ENCODE measurements at places on chromosomes 1 and 21.

DNA sequence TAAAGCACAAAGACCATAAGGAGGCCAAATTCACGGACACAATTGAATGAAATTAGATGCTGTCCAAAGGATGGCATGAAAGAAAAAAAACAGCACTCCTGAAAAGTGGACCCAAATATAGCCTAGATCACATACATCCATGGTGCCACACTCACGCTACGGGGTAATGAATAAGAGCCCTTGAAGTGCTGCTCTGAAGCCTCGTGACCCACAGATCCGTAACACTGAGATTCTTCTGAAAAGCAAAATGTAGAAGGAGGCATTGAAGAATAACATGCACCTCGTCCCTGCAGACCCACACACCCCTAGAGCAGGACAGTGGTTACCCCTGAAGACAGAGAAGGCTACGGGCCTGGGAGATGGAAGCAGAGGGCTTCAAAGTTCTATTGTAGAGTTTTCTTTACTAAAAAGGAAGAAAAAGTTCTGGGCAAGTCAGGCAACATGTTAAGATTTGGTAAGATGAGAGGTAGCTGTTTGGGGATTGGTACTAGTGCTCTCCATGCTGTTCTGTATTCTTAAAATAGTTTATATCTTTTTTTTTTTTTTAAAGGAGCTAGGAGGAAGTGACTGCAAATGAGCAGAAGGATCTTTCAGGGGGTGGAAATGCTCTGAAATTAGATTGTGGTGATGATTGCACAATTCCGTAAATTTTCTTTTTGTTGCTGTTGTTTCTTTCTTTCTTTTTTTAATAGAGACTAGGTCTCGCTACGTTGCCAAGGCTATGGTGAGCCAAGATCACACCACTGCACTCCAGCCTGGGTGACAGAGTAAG is 4.1 kb upstream of the ITGB2 start:
- DNase-seq: no peak

GRCh38 chr1:25137106-25137505 is 95.2 kb downstream of the SYF2 start:
- DNase-seq: no peak

- no peak for DNase-seq
These were observed 486 bp downstream of the HSPA13 start for GRCh38 chr21:14382486-14382834.

GRCh38 chr1:92728697-92729096 is 56.2 kb downstream of the EVI5 start:
- no peak for DNase-seq

DNA sequence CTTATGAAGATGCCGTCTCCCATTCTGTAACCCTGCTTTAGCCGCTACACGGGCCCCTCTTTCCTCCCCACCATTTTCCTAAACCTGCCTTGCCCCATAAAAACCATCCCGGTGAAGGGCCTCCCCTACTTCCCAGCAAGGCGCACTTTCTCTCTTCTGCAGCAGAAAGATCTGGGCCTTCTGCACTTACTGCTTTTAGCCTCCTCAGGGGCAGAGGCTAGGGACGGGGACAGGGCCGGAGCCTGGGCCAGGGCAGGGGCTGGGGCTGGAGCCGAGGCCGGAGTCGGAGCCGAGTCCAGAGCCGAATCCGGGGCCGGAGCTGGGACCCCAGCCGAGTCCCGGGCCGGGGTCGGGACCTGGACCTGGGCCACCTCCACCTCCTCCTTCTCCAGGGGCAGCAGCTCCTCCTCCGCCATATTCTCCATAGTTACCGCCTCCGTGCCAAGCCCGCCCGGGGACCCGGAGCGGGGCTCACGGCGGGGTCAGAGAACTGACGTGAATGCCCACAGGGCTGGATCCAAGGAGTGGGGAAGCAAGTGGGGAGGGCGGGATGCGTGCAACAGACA is 382 bp downstream of the TRMT1L start:
- no peak for DNase-seq

DNA sequence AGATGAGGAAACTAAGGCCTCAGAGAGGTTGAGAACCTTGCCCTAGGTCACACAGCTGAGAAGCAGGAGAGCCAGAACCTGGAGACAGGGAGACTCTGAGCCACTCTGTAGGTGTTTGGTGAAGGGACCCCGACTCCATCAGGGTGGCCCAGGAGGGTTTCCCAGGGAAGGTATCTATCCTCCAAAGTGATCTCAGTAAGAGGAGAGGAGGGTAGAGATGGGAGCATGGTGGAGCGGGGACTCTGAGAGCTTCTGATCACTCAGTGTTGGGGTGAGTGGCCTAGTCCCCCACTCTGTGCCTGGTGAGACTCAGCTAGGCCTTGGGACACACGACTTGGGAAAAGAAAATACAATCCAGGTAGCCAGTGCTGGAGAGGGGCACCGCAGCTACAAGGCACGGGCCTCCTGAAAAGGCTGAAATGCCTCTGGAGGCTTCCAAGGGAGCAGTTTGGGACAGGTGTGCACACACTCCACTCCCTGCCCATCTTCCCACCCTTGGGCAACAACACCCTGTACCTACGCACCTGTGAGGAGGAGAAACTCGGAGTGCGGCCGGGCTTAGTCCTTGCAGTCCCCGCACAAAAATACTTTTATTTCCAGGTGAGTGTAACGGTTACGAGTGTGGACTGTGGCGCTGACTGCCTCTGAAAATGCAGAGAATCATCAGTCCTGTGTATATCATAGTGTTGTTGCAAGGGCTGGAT is 80.8 kb downstream of the CAMK2N1 start:
- DNase-seq: no peak

- DNase-seq: no peak
These were observed 43.8 kb downstream of the RUNX3 start for GRCh38 chr1:24886241-24886640.

GRCh38 chr1:224696021-224696420 is 79.9 kb downstream of the CNIH3 start:
- no peak for DNase-seq

GRCh38 chr1:67126111-67126746 is 8.5 kb downstream of the C1orf141 start:
- no peak for DNase-seq

DNA sequence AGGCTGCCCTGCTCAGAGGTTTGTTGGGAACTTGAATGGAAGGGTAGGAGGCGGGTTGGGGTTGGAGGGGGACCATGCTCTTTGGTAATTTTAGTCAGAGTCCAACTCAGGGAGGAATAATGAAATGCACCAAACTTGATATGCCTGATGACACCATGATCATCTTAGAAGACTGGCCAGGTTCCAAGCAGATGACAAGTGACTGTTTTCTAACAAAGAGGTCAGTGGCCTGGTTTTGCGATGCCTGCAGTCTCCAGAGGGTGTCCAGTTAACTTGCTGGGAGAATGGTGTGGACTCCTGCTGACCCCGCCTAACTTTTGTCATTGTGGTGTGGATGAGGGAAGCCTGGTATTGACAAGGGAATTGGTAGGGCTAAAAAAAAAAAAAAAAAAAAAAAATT is 12.4 kb downstream of the VANGL1 start:
- DNase-seq: no peak

- DNase-seq: no peak
These were observed 298.4 kb downstream of the ADGRL2 start for GRCh38 chr1:82099170-82099569.

DNA sequence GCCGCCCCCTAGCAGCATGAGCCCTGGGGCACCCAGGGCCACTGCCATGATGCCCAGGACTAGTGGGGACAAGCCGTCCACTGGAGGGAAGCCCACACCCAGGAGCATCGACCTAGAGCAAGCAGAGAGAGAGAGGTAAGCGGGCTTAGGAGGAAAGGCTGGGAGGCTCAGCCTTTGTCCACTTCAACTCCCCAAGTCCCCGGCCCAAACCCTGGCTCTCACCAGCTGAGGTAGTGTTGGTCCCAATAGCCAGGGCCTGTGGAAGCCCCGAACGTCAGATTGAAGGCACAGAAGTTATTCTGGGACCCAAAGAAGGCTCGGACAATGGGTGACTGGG is 2.4 kb downstream of the GLMP start:
- DNase-seq: no peak

GRCh38 chr1:103106426-103107341 is 1.6 kb downstream of the COL11A1 start:
- no peak for DNase-seq

DNA sequence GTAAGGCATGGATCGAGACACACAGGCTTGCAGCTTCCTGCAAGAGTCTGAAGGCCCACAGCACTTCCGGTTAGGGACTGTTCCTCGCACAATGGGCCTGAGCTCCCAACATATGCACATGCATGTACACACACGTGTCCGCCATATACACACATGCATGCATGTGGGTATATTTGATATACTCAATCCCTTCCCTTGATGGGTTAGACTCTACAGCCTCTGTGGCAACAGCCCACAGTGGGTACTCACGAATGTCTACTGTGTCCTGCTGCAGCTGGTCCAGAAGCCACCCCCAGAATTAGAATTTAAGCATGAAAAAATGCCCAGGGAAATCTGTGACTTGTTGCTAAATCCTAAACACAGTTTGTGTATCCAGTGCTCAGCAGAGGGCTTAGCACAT is 9.9 kb downstream of the F3 start:
- no peak for DNase-seq

DNA sequence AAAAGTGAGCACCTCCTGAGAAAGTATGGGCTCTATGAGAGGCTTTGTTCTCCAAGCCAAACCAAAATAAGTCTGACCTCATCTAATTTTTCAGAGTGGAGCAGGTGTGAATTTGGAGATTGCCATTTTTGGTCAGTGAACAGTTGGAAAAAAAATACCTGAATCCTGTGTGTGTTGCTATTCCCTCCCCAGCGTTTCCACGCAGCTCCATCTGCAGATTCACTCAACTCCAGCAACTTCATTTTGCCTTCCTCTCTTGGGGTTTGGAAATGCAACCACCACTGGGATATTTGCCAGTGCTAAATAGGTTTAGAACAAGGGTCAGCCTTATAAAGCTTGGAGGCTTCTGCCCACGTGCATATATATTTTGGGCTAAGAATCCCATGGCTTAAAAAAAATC is 11.2 kb downstream of the CASQ2 start:
- no peak for DNase-seq

DNA sequence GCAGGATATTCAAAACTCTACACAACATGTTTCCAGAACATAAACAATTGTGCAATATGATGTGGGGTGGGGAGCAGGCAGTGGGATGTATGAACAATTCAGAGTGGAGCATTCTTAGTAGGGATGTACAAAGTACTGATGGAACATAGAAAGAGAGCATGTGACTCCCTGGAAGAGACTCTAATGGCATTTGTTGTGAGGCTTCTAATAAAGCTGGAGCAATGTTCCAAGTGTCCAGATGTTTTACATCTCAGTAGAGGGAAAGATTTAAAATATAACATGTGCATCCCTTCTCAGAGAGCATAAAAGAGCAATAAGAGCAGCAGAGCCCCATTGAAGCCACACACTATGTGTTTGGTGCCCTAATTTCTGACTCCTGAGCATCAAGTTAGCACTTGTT is 116.5 kb downstream of the BRINP2 start:
- DNase-seq: no peak

GRCh38 chr1:151986501-151987190 is 7.0 kb downstream of the S100A10 start:
- DNase-seq: no peak

GRCh38 chr1:54671985-54672608 is 30.5 kb downstream of the MROH7 start:
- peak; percentile 4 for DNase-seq

- no peak for DNase-seq
These were observed 2.1 kb upstream of the IPO9 start for GRCh38 chr1:201826830-201827229.

GRCh38 chr1:154712166-154712810 is 104.3 kb upstream of the ADAR start:
- DNase-seq: no peak

DNA sequence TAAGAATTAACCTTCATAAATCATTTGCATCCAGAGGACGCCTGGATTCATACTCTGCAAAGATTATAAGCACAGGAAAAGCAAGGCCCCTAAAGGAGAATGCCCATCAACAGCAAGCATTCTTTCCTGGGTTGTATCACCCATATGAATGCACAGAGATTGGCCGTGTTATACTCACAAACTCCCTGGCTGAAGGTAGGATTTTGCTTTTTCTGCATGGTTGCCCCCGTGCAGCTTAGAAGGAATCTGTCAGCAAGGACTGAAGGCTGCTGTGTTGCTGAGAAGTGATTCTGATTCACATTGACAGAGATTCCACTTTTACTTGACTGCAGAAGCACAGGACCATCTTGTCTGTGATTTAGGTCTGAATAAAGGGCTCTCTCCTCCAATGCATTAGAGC is 283.0 kb downstream of the LRRIQ3 start:
- DNase-seq: no peak

DNA sequence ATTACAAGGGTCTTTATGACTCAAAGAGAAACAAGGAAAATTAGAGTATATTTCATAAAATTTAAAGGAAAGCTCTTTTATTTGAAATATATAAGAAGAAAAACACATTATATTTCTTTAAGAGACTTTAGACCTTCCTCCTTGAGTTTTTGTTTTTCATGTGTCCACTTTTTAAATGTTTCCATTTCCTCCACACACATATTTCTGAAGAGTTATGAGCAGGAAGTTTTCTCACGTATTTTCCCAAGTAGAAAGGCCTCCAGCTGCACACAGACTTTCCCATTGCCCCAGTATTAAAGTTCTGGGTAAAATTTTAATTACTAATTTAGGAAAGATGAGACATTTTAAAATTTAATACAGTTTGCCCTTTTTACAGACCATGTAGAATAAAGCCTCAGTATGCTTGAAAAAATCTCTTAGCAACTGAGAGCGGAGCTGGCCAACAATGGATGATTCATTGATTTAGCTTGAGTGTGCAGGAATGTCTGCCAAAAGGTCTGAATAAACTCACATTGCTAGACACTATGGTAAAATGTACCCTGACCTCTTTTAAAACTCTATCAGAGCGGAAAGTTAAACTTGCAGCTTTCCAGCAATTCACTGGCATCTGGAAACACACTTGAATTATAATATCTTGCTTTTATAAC is 57.9 kb downstream of the DDAH1 start:
- no peak for DNase-seq

- no peak for DNase-seq
These were observed 299.1 kb upstream of the NRIP1 start for GRCh38 chr21:15363921-15364320.

GRCh38 chr1:178504286-178504685 is 7.5 kb upstream of the CLEC20A start:
- no peak for DNase-seq

- DNase-seq: no peak
These were observed 10.3 kb downstream of the ROR1 start for GRCh38 chr1:63784083-63784482.

DNA sequence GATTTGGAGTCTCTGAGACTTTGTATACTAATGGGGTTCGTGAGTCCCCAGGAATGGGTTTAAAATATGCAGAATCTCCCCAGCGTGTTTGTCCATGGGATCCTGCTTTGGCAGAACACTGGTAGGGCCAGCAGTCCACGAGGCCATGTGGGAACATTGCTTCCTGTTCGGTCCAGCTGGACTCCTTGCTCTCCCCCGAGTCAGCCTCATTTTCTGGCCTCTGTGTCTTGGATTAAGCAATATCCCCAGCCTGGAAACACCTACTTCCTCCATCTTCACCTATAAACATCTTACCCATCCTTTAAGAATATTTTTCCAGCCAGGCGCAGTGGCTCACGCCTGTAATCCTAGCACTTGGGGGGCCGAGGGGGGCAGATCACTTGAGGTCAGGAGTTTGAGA is 142.4 kb downstream of the NAV1 start:
- no peak for DNase-seq
